ENCODE measurements at places on chromosomes 1 and 21.
A peak's percentile ranks its signal among the peaks of the same experiment; 100 is the strongest.

DNA sequence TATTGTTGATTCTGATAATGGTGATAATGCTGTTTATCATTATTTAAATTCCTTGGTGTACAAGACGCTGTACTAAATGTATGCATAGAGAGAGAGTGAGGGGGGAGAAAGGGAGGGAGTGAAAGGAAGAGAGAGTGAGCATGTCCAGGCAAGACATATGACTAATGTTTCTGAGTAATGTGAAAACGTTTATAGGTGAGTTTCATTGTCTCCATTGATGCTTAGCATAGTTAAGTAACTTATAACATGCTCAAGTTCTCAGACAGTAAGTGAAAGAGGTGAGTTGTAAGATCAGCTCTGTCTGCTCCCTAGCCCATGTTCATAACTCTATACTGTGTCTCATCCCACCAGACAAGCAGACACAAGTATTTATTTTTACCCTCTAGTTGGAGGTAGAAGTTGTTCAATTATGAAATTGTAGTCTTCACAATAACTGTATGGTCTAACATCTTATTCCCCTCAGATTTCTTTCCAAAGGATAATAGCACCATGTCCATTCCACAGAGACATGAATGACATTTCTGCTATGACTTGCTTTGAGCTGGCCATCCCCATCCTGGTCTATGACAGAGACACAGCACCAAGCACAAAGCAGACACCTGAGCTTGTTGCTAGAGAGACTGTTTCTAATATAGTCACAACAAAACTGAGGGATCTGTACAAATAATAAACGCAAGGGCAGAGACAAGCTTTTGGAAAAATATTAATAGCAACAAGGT lies 285.1 kb downstream of the CACNA1E start:
- H3K27me3 ChIP-seq: no peaks in the 10 kb centered on the region
- no peak for DNase-seq
- no peaks in the 10 kb centered on the region for H3K4me1 ChIP-seq
- no peaks in the 10 kb centered on the region for H3K36me3 ChIP-seq

DNA sequence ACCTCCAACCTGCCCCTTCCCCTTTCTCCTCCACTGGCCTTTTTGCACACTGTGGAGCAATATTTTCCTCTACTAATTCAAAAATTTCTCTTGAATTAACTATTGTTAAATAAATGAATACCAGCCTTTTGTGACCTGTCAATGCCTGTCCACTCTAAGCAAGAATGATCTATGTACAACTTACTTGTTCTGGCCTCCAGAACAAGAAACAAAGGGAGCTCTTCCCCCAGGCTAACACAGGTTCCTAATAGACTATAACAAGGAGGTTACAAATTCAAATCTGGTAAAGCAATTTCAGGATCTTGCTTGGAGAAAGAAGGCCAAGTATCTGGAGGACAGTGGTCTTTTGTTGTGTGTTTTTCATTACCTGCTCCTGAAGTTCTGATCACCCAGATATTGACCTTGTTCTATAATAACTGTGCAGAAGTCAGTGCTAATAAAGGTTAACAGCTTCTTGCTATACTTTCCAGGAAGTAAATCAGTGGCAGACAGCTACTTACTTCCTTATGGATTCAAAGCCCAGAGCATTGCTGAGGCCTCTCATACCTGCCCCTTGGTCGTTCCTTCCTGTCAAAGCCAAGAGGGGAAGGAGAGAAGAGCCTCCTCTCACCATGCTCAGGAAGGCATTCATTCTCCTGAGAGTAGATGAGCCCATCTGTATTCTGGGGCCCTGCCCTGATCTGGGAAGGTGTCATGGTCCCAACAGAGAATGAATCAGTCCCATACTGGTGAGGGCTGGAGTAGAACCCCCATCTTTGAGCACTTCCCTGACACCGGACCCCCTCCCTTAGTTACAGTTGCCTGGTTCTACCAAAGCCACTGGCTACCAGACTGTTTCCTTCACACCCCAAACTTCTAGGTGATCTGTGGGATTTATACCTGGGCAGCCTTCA lies 56.8 kb downstream of the DESI2 start:
- H3K36me3 ChIP-seq: peaks cover 8% of the 10 kb centered on the region
- no peaks in the 10 kb centered on the region for H3K4me1 ChIP-seq
- H3K27me3 ChIP-seq: no peaks in the 10 kb centered on the region
- DNase-seq: peak; percentile 54

- no peak overlapping the region for H3K4me3 ChIP-seq
- no peaks in the 10 kb centered on the region for H3K27me3 ChIP-seq
- DNase-seq: peak; percentile 47
- H3K27ac ChIP-seq: no peak overlapping the region
These were observed 337.4 kb downstream of the SRGAP2C start for GRCh38 chr1:121522061-121522759.

GRCh38 chr1:160161965-160162705 lies 10.7 kb downstream of the ATP1A4 start:
- H3K27ac ChIP-seq: no peak overlapping the region
- H3K4me3 ChIP-seq: no peak overlapping the region
- no peaks in the 10 kb centered on the region for H3K36me3 ChIP-seq
- DNase-seq: no peak

DNA sequence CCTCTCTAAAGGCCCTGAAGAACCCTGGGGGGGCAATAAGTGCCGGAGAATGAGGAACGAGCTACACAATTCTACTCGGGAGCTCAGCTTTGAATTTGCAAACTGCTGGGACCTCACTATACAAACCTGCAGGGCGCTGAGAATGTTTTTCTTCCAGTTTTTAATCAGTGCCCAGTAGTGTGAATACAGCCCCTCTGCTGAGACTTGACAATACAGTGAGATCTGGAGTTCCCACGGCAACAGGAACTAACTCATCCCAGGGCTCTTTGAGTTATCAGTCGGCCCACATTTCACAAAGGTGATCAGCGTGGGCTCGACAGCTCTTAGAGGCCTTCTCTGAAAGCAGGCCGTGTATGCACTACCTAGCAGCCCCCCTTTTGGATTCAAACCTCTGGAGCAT lies 41.7 kb downstream of the TMEM53 start:
- DNase-seq: no peak
- H3K27ac ChIP-seq: peak overlapping the region; percentile 71
- H3K36me3 ChIP-seq: peaks cover 12% of the 10 kb centered on the region
- no peaks in the 10 kb centered on the region for H3K27me3 ChIP-seq
- H3K4me3 ChIP-seq: peak overlapping the region; percentile 76
- H3K4me1 ChIP-seq: peaks cover 4% of the 10 kb centered on the region

DNA sequence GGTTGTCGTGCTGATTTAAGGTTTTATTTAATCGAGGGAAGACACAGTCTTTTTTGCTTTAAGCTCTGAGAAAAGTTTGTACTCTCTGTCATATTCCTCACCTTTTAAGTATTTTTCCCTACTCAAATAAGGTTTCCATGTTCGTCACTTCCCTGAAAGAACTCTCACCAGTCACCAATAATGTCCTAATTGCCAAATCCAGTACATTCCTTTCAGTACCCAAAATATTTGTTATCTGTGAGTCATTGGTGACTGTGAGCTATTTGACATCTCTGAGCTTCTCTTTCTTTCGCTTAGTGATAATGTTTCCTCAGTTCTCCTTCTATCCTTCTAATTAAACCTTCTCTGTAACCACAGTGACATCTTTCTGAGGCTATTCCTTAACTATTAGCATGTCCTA lies 874.2 kb upstream of the ADGRL2 start:
- DNase-seq: no peak
- no peaks in the 10 kb centered on the region for H3K36me3 ChIP-seq
- no peak overlapping the region for H3K4me3 ChIP-seq
- H3K4me1 ChIP-seq: no peaks in the 10 kb centered on the region

DNA sequence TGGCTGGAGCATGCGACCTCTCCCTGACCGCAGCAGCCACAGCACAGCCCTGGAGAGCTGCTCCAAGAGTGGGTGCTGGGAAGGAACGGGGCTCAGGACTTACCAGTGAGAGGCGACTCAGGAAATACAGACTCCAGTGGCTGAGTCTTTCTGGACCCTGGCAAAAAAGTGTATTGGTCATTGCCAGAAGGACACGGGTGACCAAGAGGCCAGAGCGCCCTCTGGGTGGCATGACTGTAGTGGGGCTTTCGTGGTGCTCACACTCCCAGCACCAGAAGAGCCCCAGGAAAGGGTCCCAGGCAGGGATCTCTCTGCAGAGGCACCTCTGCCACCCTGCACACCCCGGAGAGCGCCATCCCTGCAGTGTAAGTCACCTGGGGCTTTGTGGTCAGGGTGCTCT lies 8.9 kb upstream of the PRDM16 start:
- H3K27ac ChIP-seq: no peak overlapping the region
- DNase-seq: no peak
- peaks cover 5% of the 10 kb centered on the region for H3K4me1 ChIP-seq
- H3K4me3 ChIP-seq: no peak overlapping the region
- H3K27me3 ChIP-seq: no peaks in the 10 kb centered on the region

- peaks cover 2% of the 10 kb centered on the region for H3K4me1 ChIP-seq
- H3K36me3 ChIP-seq: no peaks in the 10 kb centered on the region
- no peaks in the 10 kb centered on the region for H3K27me3 ChIP-seq
- no peak overlapping the region for H3K27ac ChIP-seq
- H3K4me3 ChIP-seq: no peak overlapping the region
- DNase-seq: no peak
These were observed 29.0 kb downstream of the ATP2B4 start for GRCh38 chr1:203655671-203656070.

- DNase-seq: peak; percentile 50
- no peak overlapping the region for H3K4me3 ChIP-seq
- peaks cover 4% of the 10 kb centered on the region for H3K4me1 ChIP-seq
- H3K36me3 ChIP-seq: peaks cover 2% of the 10 kb centered on the region
- no peaks in the 10 kb centered on the region for H3K27me3 ChIP-seq
- H3K27ac ChIP-seq: peak overlapping the region; percentile 57
These were observed 11.7 kb downstream of the SLC35E2B start for GRCh38 chr1:1680912-1681273.

DNA sequence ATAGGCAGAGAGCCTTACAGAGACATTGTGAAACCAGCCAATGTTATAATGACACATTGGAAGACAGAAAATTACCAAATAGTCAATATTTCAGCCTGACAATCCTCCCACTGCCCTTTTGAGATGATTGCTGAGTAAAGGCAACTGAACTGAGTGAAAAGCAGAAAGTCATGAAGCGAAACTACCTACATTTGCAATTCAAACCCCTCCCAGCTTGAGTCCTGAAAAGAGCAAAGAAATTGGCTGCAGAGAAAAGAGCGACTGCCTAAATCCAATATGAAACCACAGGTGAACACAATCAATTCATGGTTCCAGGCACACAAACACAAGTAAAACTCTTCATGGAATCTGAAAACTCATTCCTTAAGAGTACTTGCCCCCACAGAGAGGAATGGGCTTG lies 143.4 kb upstream of the CHRM3 start:
- no peak for DNase-seq
- H3K4me1 ChIP-seq: no peaks in the 10 kb centered on the region
- no peak overlapping the region for H3K4me3 ChIP-seq
- no peak overlapping the region for H3K27ac ChIP-seq
- H3K36me3 ChIP-seq: no peaks in the 10 kb centered on the region
- no peaks in the 10 kb centered on the region for H3K27me3 ChIP-seq

GRCh38 chr1:907611-908451 lies 15.9 kb upstream of the SAMD11 start:
- no peak overlapping the region for H3K4me3 ChIP-seq
- DNase-seq: peak; percentile 1

DNA sequence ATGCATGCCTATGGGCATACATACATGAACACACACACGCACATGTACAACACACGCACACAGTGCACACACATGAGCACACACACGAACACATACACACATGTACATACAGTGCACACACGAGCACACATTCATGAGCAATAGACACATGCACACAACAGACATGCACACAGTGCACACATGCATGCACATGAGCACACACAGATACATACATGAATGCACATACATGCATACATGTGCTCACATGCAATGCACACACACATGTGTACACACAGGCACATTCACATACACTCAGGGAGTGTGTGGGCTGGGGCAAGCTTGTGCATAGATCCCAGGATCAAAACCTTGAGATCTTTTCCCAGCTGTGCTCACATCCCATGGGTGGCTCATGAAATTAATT lies 18.9 kb downstream of the CRYAA start:
- no peak overlapping the region for H3K4me3 ChIP-seq
- no peaks in the 10 kb centered on the region for H3K27me3 ChIP-seq
- H3K36me3 ChIP-seq: no peaks in the 10 kb centered on the region
- no peak overlapping the region for H3K27ac ChIP-seq
- no peak for DNase-seq

- no peaks in the 10 kb centered on the region for H3K36me3 ChIP-seq
- DNase-seq: no peak
- no peaks in the 10 kb centered on the region for H3K27me3 ChIP-seq
- no peak overlapping the region for H3K27ac ChIP-seq
These were observed 66.5 kb downstream of the TSEN15 start for GRCh38 chr1:184118046-184118445.

DNA sequence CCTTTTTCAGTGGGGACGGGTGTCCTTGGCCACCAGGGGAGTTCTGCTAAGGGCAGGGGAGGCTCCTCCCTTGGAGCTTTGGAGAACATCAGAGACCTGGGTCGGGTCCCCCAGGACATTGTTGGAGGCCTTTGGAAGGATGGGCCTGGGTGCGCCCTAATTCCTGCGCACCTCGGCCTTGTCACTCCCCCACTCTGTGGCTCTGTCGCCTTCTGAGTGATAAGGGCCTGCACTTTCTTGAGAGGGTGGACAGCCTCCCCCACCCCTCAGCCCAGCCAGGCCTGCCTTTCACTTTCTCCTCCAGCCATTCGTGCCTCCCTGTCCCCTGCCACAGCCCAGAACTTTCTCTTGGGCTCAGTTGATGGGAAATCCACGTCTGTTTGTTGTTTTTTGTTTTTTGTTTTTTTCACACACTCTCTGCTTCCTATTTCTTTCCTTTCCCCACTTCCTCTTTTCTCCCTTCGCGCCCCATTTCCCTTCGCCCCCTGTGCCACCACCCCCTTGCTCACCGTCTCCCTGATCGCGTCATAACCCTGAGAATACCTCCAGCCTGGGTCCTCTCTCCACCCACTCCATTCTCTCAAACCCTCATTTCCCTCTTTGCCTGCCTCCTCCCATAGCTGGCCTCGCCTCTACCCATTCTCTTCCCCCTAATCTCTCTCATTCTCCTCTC lies 85.6 kb downstream of the PAX7 start:
- no peak overlapping the region for H3K4me3 ChIP-seq
- no peak overlapping the region for H3K27ac ChIP-seq
- H3K36me3 ChIP-seq: no peaks in the 10 kb centered on the region
- no peaks in the 10 kb centered on the region for H3K4me1 ChIP-seq
- no peak for DNase-seq

- DNase-seq: no peak
- H3K27ac ChIP-seq: no peak overlapping the region
- no peaks in the 10 kb centered on the region for H3K27me3 ChIP-seq
- no peaks in the 10 kb centered on the region for H3K36me3 ChIP-seq
These were observed 725.2 kb downstream of the LRRIQ3 start for GRCh38 chr1:73472810-73473209.

- no peaks in the 10 kb centered on the region for H3K36me3 ChIP-seq
- no peak overlapping the region for H3K27ac ChIP-seq
- H3K27me3 ChIP-seq: no peaks in the 10 kb centered on the region
- DNase-seq: peak; percentile 6
These were observed 474.5 kb downstream of the PTPRC start for GRCh38 chr1:199113265-199113869.

- no peak for DNase-seq
- H3K27ac ChIP-seq: no peak overlapping the region
- peaks cover 5% of the 10 kb centered on the region for H3K4me1 ChIP-seq
- no peaks in the 10 kb centered on the region for H3K36me3 ChIP-seq
- H3K4me3 ChIP-seq: peak overlapping the region; percentile 5
These were observed 50.4 kb downstream of the RAP1GAP start for GRCh38 chr1:21618561-21619374.

All from small intestine (tissue), 16 donors.